ENCODE measurements at places on chromosomes 4 and X. TPM values are rescaled to one million over a fixed set of nuclear protein-coding genes. Genes with fewer than 3 reads are reported as not detected.

The DUSP21 gene
- total RNA-seq = not detected

The TMEM150C gene
- 0.30 TPM for total RNA-seq

The FRAS1 gene
- total RNA-seq = 3.9 TPM

The MAGEA11 gene
- not detected for total RNA-seq

The STK26 gene
- 41.6 TPM for total RNA-seq

The RTL3 gene
- 0.05 TPM for total RNA-seq

The ADGRL3 gene
- 0.32 TPM for total RNA-seq

The IQCM gene
- total RNA-seq = not detected

The SLC10A4 gene
- total RNA-seq = not detected

The PIN4 gene
- 6.5 TPM for total RNA-seq

The PRRG1 gene
- 13.1 TPM for total RNA-seq

The PF4V1 gene
- total RNA-seq = 9.2 TPM

The SLC10A6 gene
- total RNA-seq = not detected

The ARHGAP36 gene
- not detected for total RNA-seq

The LEF1 gene
- 0.28 TPM for total RNA-seq

The SLC7A11 gene
- total RNA-seq = 34.4 TPM

The GSTCD gene
- 12.5 TPM for total RNA-seq

The POLN gene
- total RNA-seq = 5.3 TPM

The IBSP gene
- not detected for total RNA-seq

The SMIM31 gene
- total RNA-seq = not detected

The CLCN5 gene
- 28.1 TPM for total RNA-seq

The MAGED4 gene
- total RNA-seq = 53.1 TPM

The COL4A6 gene
- total RNA-seq = 17.7 TPM

The SORBS2 gene
- 15.8 TPM for total RNA-seq

The AREG gene
- total RNA-seq = not detected

The MAGEE2 gene
- not detected for total RNA-seq

The STIM2 gene
- 8.3 TPM for total RNA-seq

The FAM184B gene
- total RNA-seq = 0.05 TPM

The HERC5 gene
- total RNA-seq = 0.69 TPM

The AFF1 gene
- total RNA-seq = 11.0 TPM

The SMIM10 gene
- total RNA-seq = 1.8 TPM

The TRPC5OS gene
- total RNA-seq = not detected

The IRS4 gene
- not detected for total RNA-seq

The GPR119 gene
- not detected for total RNA-seq

The KIF4A gene
- 1.2 TPM for total RNA-seq

The BOD1L1 gene
- 30.0 TPM for total RNA-seq

The NLGN4X gene
- not detected for total RNA-seq
